ENCODE measurements at places on chromosomes 12 and 14.

- DNase-seq, result no peak
Measured at GRCh38 chr12:92292016-92292415, 146.4 kb upstream of the BTG1 start.

GRCh38 chr12:131041216-131041967 is 87.7 kb downstream of the ADGRD1 start:
- no peak for DNase-seq

- no peak for DNase-seq
Measured at GRCh38 chr12:5191803-5192538, 148.3 kb downstream of the KCNA5 start.

- no peak for DNase-seq
Measured at GRCh38 chr12:109656743-109657142, 56.9 kb upstream of the FAM222A start.

DNA sequence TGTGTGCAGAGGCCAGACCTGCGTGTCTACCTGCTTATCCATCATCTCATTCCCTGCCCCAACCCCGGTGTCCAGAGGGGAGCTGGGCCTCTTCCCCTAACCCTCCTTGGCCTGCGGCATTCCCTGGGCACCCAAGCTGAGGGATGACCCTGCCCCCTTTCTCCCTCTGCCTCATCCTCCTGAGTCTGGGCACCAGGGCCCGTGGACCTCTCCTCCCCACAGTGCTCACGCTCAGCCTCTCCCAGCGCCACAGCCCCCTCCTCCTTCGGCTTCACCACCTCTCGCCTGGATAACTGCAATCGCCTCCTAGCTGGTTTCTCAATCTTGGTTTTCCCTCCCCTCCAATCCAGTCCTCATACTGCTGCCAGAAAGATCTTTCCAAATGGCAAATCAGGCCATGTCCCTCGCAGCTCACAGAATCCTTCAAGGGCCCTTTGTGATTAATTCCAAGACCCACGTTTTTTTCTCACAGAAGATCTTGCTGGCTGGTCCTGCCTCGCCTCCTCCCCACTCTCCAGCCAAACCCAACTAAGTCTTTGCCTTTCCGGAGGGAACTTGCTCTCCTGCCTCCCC is 16.2 kb downstream of the IRF2BPL start:
- DNase-seq, result no peak

DNA sequence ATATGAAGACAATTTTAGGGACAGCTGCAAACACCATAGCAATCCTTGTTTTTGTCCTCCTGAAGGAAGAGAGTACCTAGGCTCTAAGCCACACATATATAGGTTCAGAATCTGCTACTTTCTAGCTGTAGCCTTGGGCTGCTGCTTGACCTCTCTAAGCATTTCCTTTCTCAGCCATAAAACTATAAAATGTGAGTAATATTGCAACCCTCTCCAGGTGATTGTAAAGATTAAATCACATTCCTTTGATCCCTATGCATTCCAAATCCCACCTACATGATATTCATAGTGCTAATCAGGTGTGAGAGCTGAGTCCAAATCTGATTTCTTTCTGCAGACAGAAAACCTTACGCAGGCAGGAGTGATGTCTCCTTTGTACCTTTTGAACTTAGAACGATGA is 913.5 kb downstream of the VRK1 start:
- no peak for DNase-seq

- DNase-seq, result no peak
Measured at GRCh38 chr14:101449114-101449513, 112.2 kb upstream of the DIO3 start.

GRCh38 chr12:14614704-14615121 is 47.0 kb upstream of the PLBD1 start:
- DNase-seq, result no peak

- DNase-seq, result no peak
Measured at GRCh38 chr12:61919686-61920085, 340.5 kb upstream of the USP15 start.

- DNase-seq, result no peak
Measured at GRCh38 chr12:16369156-16369555, 21.7 kb downstream of the MGST1 start.

GRCh38 chr12:116295327-116296263 is 18.1 kb upstream of the MED13L start:
- no peak for DNase-seq

DNA sequence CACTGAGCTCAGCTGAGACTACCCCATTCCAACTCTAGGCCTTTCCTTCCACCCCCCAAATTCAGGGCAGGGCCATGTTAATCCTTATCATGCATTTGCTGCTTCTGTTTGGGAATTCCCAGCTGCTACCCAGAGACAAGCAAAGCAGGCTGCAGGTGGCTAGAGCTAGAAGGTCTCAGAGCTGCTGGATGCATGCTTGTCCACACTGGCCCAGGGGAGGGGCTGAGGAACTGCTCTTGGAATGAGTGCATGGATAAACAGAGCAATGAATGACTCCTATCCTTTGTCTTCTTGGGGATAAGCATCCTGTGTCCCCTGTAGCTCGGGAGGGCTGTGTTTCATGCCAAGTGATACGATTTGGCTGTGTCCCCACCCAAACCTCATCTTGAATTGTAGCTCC is 136.8 kb upstream of the NOS1 start:
- DNase-seq, result no peak

- no peak for DNase-seq
Measured at GRCh38 chr14:80313806-80314205, 102.5 kb upstream of the DIO2 start.

- DNase-seq, result no peak
Measured at GRCh38 chr14:104215706-104216334, 77.4 kb downstream of the KIF26A start.

DNA sequence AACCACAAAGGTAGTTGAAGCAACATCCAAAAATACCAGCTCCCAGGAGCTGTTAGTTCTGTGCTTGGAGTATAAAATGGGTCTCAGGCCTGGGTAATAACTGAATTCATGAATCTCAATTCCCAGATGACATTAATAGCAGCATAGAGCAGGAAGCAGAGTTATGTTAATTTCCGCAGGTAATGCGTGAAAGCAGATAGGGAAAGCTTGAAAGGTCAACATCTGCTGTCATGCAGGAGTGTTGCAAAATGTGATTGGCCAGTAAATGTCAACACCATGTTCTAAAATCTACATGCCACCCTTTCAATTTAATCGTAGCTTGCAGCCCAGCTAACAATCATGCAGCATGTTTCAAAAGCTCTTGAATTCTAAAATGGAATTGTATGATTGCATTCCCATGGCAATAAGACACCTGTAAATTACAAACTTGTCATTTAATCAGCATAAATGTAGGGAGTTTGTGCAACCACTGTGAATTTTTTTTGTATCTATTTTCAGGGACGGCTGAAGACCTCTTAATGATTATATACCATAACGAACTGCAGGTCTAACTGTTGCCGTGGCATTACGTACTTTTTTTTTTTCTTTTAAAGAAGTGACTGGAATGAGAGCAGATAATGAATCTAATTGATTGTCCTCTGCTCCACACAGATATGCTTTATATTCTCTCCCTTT is 635.8 kb upstream of the FOXG1 start:
- no peak for DNase-seq

- DNase-seq, result no peak
Measured at GRCh38 chr12:132276066-132276826, 53.1 kb downstream of the GALNT9 start.

GRCh38 chr14:105145381-105146180 is 23.0 kb downstream of the JAG2 start:
- DNase-seq, result no peak

GRCh38 chr14:78885884-78886283 is 715.7 kb downstream of the NRXN3 start:
- no peak for DNase-seq

DNA sequence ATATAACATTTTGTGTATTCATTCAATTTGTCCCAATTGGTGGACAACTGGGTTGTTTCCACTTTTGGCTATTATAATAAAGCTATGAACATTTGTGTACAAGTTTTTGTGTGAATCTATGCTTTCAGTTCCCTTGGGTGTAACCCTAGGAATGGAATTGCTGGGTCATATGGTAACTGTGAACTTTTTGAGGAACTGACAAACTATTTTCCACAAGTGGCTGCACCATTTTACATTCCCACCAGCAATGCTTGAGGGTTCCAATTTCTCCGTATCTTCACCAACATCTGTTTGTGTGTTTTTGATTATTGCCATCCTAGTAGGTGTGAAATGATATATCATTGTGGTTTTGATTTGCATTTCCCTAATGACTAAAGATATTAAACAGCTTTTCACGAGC is 13.0 kb downstream of the LPCAT3 start:
- DNase-seq, result no peak

DNA sequence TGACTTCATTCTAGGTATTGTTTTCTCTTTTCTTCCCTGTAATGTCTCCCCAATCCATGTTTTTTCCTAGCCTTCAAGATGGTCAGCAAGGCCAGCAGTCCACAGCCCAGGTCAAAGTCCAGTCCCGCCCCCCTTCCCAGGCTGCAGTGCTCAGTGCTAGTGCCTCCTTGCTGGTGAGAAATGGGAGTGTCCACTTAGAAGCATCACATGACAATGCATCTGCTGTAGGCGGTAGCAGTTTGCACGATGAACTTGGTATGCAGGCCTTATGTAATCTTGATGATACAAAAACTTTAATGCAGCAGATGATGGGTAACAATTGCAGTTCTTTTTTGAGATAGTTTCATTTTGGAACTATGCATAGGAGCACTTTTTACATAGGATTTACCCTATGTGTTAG is 88.4 kb downstream of the PCNX1 start:
- no peak for DNase-seq

DNA sequence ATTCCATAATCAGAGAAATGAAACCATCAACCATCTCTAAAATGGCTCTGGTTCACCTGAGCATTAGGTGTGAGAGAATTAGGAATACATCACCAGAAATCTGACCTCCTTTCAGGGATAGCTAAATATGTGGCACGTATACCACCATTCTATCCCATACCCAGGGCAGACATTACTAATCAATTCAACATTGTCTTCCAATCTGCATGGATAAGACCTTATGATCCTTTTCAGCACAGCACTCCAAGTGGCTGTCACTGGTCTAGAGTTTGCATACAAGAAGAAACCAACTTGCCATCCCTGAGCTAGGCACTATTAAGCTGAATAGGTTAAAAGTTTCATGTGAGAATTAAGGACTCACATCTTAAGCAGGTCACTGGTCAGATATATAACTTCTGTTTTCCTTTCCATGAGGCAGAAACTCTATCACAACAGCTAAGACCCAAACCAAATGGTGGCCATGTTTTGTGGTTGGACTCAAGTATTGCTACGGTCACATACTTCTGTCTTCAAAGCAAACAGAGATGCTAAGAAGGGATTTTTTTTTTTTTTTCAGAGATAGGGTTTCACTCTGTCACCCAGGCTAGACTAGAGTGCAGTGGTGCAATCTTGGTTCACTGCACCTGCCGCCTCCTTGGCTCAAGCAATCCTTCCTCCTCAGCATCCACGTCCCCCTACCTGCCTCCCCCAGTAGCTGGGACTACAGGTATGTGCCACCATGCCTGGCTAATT is 249.0 kb downstream of the DPF3 start:
- no peak for DNase-seq

DNA sequence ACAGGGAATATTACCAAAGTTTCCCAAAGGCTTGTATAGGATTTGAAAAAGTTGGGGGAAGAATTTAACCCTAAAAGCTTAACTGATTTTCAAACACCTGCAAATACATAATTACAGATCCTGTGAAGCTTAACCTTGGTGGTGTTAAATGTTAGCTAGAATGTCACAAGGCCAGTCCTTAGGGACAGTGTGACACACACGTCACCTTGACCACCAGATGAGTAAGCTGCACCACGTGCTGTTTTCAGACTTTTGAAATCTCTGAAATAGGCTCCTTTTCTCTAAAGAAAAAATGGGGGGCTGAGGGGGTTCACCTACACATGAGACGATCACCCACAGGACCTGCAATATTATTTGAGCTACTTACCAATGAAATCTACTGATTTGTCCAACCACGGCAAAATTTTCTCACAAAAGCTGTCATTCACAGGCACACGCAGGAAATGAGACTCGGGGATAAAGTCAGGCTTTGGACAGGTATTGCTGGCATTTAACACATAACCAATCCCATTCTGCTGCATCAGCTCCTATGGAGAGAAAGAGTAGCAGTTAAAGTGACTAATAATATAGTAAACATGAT is 75.9 kb downstream of the DUSP16 start:
- DNase-seq, result no peak

GRCh38 chr12:30973175-30973574 is 46.6 kb downstream of the TSPAN11 start:
- DNase-seq, result no peak

- DNase-seq, result no peak
Measured at GRCh38 chr12:80173083-80173864, 73.9 kb downstream of the OTOGL start.

GRCh38 chr12:7892186-7892980 is 19.7 kb upstream of the SLC2A14 start:
- no peak for DNase-seq

GRCh38 chr14:99077076-99077843 is 194.7 kb downstream of the BCL11B start:
- DNase-seq, result no peak

- DNase-seq, result no peak
Measured at GRCh38 chr12:55937981-55938380, 7.0 kb downstream of the DGKA start.

- no peak for DNase-seq
Measured at GRCh38 chr12:130934753-130935152, 19.0 kb upstream of the ADGRD1 start.

GRCh38 chr12:12559719-12560296 is 2.9 kb downstream of the DUSP16 start:
- no peak for DNase-seq

DNA sequence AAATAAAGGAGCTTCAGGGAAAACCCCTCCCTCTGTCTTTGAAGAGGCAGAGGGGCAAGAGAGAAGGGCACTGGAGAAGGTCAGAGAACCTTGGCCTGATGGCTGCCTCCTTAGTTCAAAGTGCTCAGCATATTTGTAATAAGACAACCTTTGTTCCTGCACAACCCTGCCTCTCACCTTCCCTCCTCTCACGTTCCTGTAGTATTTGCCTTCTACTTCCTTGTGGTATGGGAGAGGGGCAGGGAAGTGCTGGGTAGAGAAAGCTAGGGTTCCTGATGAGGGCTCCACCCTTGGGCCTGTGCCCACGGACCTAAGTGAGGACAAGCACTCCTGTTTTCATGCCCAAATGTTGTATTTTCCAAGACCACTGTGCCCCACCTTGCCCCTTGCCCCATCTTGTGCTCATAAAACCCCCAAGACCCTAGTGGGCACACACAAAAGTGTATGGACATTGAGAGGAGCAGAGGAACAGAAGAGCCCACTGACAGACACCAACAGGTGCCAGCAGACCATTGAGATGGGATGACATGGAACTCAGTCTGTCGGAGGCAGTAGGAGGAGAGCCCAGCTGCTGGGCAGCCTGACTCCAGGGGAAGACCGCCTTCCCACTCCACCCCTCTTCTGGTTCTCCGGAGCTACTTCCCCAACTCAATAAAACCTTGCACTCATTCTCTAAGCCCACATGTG is 261.5 kb upstream of the CCDC196 start:
- DNase-seq, result no peak

GRCh38 chr12:120588948-120589930 is 8.0 kb upstream of the POP5 start:
- no peak for DNase-seq

DNA sequence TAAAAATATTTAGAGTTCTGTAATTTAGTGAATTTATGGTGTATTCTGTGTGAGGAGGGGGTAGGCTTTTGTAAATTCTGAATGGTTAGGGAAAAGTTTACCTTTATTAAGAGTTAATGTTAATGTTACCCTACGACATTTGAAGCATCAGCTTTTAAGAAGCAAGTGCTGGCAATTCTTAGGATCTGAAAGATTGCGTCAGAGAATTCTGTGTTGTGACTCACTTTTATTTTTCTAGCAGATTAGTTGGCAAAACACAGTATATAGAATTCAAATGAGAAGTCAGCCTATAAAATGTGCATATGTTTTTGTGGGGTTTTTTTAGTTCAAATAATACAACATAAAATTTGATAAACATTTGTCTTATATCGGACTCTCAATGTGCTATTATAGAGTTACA is 97.6 kb downstream of the RAD52 start:
- no peak for DNase-seq
